ENCODE measurements at places on chromosomes 3 and 15.
A peak's percentile ranks its signal among the peaks of the same experiment; 100 is the strongest.

- DNase-seq, result no peak
Measured at GRCh38 chr15:66290518-66290917, 2.9 kb upstream of the DIS3L start.

- DNase-seq, result no peak
Measured at GRCh38 chr3:158748237-158748828, 16.1 kb upstream of the RARRES1 start.

- DNase-seq, result no peak
Measured at GRCh38 chr3:79994397-79994796, 226.6 kb upstream of the ROBO1 start.

DNA sequence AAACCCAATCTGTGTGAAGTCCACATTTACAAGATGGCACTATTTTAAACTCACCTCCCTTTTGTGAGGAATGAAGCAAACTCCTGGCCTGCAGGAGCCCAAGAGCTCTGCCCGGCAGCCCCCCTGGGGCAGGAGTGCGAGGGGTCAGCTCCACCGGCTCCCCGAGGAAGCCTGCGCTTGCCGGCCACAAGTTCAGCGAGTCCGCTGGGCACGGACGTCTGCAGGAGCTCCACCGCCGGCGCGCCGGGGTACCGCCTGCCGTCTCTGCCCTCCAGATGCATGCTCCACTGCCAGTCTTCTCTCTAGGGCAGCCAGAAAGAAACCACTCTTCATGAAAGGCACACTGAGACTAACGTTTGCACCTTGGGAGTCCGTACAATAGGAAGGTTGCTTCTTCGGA is 17.5 kb downstream of the OCA2 start:
- DNase-seq, result no peak

DNA sequence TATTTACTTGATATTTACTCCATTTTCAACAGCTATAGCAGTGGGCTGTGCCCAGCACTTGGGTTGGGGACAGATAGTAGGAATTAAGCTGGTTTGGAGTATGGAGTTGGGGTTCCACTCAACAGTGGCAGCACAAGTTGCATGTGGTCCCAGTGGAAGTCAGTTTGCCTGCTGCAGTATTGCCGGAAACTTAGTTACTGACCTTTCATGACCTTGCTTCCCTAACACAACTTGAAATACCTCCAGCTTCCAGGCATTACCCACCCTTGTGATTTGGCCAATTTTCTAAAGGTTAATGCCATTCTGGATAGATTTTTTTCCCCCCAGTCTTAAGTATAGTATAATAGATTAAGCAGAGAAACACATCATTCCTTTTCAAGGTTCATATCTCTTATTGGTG is 68.0 kb downstream of the BBX start:
- no peak for DNase-seq

DNA sequence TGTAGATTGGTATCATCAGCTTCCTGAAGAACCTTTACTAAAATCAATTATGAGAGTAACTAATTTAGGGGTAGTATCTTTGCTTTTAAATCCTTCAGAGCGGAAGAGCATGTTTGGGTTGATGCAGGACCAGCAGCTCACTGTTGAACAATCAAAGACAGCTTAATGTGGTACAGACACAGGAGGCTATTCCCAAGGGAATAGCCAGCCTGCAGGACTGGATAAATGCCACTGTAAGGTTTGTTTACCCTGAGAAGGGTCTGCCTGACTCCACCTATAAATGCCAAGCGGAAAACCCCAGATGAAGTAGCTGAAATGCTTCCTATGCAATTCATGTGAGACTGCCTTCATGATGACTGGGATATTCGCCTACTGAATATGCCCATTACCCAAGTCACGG is 16.0 kb upstream of the STAC start:
- DNase-seq, result no peak

- no peak for DNase-seq
Measured at GRCh38 chr3:69332934-69333333, 53.0 kb downstream of the FRMD4B start.

GRCh38 chr15:74442604-74443003 is 8.8 kb upstream of the SEMA7A start:
- no peak for DNase-seq

DNA sequence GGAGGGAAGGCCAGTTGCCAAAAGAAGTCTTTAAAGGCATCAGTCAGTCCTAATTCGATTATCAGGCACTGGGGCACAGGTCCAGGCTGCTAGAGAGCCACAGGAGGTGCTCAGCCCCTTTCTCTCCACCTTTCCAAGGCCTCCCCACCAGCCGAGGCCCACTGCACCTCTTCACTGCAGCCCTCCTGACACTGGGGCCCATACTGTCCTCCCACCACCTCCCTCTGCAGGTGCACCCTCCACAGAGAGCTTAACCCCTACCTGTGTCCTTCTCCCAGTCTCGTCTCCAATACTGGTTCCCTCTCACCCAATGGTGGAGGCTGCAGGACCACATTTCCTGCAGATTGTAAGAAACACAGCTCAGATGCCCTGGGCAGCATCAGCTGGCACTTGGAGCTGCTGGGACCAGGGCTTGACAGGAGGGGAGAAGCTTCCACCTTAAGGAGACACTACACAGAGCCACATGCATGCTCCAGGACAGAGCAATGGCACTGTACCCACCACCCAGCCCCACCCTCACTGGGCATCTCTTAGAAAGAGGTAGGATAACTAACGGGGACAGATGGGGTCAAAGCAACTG is 81.6 kb upstream of the PRR20G start:
- DNase-seq, result no peak

- DNase-seq, result no peak
Measured at GRCh38 chr15:81895723-81896122, 150.1 kb downstream of the MEX3B start.

- DNase-seq, result no peak
Measured at GRCh38 chr3:195544634-195545033, 1.5 kb upstream of the PPP1R2 start.

- no peak for DNase-seq
Measured at GRCh38 chr3:135500034-135500433, 465.5 kb upstream of the PPP2R3A start.

- DNase-seq, result no peak
Measured at GRCh38 chr3:34305266-34305665, 506.8 kb downstream of the PDCD6IP start.

- no peak for DNase-seq
Measured at GRCh38 chr3:141229132-141229531, 2.5 kb upstream of the PXYLP1 start.

GRCh38 chr3:175743733-175744400 is 884.7 kb downstream of the NAALADL2 start:
- DNase-seq, result peak; percentile 48

GRCh38 chr3:178367817-178368617 is 168.2 kb upstream of the KCNMB2 start:
- DNase-seq, result no peak

DNA sequence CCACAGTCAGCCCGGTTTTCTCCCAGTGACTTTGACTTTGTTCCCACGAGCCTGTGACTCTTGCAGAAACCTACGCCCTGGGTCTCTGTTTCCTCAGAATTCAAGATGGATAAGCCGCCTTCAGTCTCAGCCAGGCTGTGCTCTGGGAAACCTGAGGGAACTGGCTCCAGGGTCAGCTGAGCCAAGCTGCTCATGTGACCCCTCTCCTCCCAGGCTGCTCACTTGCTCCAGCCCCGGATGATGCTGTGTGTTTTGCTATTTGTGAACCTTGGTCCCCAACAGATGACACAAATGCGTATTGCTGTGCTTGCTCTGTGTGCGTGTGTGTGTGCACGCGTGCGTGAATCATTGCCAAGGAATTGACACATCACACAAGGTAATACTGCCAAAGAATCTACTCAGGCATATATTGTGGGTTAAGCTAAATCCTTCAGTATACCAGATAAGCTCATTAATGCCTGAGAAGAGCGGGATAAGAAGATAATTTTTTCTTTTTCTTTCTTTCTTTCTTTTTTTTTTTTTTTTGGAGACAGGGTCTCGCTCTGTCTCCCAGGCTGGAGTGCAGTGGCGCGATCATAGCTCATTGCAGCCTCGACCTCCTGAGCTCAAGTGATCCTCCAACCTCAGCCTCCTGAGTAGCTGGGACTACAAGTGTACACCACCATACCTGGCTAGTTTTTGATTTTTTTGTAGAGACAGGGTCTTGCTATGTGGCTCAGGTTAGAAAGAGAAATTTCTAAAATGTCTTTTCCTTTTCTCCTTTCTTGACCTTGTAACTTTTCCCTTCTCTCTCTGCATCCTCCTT is 29.2 kb upstream of the UMPS start:
- no peak for DNase-seq

- DNase-seq, result peak; percentile 31
Measured at GRCh38 chr15:48358229-48359152, 27.3 kb downstream of the DUT start.

- no peak for DNase-seq
Measured at GRCh38 chr15:72616491-72617210, 37.8 kb upstream of the GOLGA6B start.

- peak; percentile 82 for DNase-seq
Measured at GRCh38 chr15:56244038-56244810, 545 bp upstream of the RFX7 start.

GRCh38 chr3:111913163-111913763 is 54.2 kb downstream of the PHLDB2 start:
- DNase-seq, result no peak

DNA sequence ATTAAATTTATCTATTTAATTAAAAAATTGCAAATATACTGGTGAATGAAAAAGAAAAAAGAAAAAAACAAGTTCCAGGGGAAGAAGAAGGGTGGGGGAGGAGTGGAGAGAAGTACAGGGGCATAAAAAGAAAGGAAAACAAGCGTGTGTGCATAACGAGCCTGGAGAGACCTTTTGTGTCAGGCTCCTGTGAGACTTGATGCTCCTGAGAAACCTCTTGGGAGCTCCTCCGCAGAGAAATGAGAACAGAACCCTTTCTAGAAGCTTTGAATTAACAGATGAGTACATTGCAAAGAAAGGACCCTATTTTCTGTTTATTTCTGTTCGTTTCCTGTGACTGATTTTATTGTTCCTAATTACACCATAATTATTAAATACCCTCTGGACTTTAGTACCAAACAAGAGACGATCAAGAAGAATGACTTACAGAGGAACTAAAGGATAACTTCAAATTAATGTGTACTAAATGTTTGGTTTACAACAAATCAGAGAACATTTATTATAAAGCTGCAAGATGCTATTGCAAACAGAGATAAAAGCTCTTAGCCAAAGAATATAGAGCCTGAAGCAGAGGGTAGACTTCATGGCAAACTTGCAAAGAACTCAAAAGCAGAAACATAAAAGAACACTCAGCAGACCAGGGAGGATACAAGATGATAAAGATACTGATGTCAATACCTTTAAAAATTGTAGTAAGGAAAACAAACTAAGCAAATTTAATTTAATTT is 74.7 kb downstream of the DPPA2 start:
- no peak for DNase-seq

GRCh38 chr15:44194323-44195150 is 534 bp downstream of the FRMD5 start:
- DNase-seq, result peak; percentile 83

GRCh38 chr15:34693053-34693744 is 61.6 kb downstream of the GJD2 start:
- DNase-seq, result no peak

- no peak for DNase-seq
Measured at GRCh38 chr3:37397396-37397795, 223.0 kb upstream of the LRRFIP2 start.

DNA sequence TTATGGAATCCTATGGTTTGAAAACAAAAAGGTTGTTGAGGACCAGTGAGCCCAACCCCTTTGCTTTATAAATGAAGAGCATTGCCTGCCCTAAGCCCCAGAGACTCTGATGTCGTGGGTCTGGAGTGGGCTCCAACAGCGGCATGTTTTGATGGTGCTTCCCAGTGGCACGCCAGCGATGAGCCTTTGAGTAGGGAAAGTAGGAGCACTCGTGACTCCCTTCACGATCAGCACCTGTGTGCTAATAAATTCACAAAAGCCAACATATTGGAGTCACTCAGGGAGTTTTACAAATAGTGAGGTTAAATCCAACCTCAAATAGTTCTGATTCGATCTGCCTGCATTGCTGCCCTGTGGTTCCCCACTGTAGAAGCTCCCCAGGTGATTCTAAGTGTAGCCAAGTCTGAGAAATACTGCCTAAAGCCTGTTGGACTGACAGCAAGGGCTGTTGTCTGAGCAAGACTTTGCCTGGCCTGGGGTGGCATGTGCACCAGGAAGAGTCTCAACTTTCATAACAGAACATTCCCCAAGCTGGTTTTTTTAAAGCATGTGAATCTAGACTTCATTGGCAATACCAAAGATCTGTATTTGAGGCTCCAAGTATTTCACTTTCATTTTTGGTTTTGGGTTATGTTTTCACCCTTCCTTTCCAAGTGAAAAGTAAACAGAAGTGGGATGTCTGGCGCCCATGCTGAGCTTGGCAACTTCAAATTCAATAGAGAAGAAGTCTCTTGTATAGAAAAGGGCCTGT is 9.9 kb downstream of the CCR5 start:
- no peak for DNase-seq

DNA sequence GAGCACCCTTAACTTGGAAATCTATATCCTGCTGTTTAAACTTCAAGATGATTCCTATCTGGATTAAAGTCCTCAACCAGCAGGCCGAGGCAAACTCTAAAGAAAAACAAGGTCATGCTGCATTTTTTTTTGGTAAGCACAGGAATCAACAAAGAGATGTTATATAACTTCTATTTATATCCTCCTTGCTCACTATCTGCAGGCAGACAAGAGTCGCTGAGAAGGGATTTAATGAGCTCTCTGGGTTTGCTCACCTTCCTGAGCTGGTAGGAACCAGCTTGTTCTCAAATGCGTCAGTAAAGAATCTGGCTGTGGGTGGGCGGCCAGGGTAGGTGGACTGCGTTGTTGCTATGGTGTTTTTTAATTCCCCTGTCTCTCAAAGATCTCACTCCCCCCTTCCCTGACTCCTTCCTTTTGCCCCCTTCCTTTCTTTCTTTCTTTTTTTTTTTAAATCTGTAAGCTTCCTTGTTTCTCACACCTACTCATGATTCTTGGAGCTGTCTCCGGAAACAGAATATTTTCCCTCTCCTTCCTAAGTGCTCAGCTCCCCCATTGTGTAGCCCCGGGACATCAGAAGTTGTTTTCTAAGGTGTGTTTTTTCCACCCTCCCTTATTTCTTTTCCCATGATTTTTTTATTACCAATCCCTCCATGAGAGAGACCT is 228.8 kb upstream of the BHLHE40 start:
- DNase-seq, result peak; percentile 21

DNA sequence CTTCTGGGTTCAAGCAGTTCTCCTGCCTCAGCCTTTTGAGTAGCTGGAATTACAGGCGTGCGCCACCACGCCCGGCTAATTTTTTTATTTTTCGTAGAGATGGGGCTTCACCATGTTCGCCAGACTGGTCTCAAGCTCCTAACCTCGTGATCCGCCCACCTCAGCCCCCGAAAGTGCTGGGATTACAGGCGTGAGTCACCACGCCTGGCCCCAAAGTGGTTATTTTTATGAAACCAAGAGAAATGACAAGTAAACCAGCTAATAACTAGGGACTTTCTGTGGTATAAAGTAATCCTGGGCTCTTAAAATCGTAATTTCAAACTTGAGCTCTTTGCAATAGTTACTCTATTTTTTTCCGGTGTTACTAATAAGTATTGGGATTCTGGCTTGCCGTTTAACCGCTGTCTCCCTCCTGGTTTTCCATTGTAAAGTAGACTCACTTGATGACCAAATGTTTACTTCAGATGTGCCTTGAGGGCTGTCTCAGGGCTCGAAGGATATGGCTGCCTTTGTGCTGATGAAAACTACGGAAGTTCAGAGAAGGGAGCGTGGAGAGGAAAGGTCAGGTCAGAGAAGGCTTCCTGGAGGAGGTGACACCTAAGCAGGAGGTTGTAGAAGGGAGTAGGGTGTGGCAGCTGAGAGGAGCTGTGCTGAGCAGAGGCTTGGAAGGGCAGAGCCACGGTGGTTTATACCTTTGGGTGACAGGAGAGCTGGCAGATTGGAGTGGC is 4.2 kb downstream of the ZSCAN2 start:
- no peak for DNase-seq
